ENCODE measurements at places on chromosomes 2 and 18. TPM values are rescaled to one million over a fixed set of nuclear protein-coding genes. Genes with fewer than 3 reads are reported as not detected.

DNA sequence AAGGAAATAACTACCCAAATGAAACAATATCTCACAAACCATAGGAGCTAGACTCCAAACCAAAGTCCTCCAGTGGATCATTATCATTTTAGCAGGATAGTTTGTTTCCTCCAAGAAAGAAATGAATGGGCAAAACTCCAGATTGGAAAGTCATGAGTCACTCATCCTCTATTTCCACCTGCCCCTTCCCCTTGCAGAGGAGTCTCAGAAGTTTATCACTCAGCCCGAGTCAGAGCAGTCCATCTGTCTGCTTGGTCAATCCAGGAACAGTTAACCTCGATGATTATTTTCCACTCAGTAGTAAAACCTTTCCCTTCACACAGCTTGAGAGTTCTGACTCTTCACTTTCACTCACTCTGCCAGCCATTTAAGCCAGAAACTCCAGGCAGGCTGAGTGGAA lies 462.2 kb downstream of the BCL11A start:
- no peak for DNase-seq

GPR155 gene
- total RNA-seq: 4.3 TPM

DNA sequence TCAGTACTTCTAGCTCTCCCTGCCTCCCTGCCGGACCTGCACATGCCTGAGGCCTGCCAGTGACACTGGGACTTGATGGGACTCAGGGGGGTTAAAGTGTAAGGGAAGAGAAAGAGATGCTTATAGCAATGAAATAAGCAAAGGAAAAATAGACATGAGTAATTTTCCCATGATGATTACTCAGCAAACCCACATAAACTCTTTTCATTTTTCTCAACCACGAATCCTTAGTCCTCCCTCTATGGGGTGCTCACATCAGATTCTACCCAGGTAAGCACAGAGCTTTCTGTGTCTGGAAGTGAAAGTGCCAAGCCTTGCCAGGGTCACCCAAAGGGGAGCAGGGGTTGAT lies 44.8 kb upstream of the ANKRD62 start:
- no peak for DNase-seq

DNA sequence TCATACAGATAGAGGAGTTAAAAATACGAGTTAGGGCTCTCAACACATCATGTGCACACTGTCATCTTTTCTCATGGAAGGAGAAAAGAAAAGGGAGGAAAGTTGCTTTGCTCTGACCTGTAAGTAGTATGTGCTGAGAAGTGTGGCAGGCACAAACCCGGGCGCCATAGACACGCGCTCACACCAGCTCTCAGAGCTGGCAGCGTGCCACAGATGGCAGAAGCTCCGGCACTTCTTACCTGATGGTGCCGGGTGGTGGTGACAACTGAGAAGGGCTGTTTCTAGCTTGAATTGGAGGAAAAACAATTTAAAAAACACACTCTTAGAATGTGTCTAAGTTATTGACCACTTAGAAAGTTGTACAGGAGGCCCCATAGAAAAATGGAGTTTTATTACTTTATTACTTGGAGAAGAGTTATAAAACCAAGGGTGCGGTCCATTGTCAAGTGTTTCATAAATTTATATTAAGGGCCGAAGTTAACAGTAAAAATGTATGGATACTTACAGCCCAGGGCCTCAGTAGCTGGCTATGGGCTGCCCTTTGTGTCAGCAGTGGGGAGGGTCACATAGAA lies 92.2 kb downstream of the DPP4 start:
- no peak for DNase-seq

DNA sequence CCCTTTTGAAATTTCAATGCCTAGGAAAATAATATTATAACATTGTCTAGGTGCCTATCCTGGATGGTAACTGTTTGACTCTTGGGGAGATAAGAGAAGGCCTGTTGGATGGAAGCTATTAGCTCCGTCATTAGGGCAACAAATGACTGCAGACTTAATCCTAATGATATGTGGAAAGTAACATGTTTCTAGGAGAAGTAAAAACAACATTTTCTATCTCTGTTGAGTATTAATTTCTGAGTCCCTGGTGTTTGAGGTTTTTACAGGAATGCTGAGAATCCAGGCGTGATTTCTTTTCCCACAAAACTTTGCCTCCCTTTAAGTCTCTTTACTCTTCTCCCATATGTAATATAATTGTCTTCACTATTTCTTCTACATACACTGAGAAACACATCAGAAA lies 159.1 kb downstream of the GALNT1 start:
- no peak for DNase-seq

DNA sequence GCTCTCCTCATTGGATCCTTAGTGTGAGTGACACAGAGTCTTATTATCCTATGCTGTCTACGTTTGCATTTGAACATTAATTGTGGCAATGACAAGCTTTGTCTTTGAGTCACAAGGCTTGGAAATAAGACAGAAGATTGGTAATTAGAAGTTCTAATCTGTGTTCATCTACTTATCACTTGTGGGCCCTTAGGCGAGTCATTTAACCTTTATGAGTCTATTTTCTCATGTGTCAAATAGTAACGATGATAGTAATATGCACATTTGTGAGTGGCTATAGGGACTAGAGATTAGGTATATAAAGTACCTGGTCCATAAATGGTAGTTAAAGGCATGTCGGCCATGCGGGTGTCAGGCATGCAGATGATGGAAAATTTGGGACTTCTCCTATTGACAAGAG lies 105.6 kb upstream of the NABP1 start:
- DNase-seq: no peak

DNA sequence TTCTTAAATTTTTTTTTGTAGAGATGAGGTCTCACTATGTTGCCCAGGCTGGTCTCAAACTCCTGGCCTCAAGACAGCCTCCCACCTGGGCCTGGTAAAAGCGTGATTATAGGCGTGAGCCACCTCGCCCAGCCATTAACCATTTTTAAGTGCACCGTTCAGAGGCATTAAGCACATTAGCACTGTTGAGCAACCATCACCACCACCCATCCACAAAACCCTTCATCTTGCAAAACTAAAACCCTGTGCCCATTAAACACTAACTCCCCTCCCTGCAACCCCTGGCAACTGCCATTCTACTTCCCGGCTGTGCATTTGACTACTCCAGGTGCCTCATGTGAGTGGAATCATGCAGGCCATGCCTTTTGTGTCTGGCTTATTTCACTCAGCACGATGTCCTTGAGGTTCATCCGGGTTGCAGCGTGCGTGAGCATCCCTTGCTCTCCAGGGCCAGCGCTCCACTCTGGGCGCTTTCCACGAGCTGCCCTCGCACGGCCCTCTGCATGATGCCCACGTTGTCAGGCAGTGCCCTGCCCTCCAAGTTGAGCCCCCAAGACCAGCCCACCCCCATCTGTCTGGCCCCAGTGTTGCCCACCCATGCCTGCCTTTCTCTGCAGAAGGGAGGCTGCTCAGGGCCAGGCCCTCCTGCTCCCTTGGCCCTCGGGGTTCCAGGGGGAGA lies 63.0 kb upstream of the GLI2 start:
- no peak for DNase-seq

SETBP1 gene
- total RNA-seq: 37.0 TPM

UGT1A5 gene
- not detected for total RNA-seq

GRCh38 chr18:29753379-29753778 lies 1289.2 kb downstream of the DSC3 start:
- DNase-seq: no peak

- DNase-seq: no peak
Observed at GRCh38 chr2:78982638-78983330, 42.7 kb upstream of the REG3G start.

BBS5 gene
- total RNA-seq: 6.6 TPM

DNA sequence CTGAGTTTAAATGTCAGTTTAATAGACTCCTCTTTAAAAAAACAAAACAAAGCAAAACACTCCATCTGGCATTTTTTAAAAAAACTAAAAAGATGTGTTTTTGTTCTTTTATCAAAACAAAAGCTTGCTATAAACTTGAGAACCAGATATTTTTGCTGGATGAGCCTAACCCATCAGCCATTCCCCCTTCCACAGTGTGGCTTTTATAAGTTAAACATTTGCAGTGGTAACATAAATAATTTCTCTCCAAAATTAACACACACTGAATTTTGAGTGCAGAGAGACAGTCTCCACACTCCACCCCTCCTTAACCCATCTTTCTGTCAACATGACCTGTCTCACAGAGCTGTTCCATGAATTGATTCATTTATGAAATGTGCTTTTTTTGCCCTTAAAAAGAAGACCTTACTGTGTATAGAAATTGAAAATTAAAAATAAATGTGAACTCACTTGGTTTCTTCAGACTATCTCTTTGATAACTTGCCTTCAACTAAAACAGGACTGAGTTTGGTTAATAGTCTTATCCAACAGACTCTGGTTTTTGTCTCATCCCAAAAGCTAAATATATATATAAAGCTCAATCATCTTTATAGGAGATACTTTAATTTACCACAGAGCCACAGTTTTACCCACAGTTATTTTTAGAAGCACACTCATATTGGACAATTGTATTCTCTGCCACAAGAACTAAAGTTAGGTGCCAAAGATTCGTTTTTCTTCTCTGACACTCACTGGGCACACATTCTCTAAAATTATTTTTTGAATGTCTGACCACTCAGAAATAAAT lies 64.8 kb upstream of the STK39 start:
- no peak for DNase-seq

DNA sequence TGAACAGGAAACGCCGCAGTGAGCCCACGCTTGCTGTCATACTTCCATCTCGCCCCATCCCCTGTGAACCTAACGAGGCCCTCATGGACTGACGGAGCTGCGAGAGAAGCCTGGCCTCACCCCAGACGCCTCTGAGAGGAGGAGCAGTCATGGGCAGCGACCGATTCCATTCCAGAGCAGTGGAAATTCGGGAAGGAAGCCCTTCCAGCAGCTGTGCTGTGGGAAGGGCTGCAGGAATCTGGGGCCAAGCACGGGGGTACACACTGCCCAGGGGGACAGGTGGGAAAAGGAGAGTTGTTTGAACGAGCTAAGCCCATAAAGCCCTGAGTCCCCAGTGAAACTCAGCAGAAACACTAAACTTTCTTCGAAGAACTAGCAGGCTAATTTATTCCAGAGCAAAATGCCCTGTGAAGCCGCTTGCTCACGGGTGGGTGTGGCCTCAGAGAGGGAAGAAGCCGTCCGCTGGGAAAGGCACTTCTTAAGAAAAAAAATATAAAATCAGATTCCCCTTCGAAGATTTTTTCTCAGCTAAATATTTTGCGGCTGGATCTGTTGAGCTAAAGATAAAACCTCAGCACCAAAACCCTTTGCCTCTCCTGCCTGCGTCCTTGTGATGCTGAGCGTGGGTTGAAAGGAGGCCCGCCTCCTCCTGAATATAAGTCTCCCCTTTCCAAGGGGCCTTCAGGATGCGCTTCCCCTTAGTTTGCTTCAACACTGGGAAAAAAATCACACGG lies 38.2 kb downstream of the ANKMY1 start:
- DNase-seq: no peak

CPS1 gene
- total RNA-seq: 5.2 TPM

GRCh38 chr2:107737756-107738155 lies 88.9 kb upstream of the RGPD4 start:
- no peak for DNase-seq

DNA sequence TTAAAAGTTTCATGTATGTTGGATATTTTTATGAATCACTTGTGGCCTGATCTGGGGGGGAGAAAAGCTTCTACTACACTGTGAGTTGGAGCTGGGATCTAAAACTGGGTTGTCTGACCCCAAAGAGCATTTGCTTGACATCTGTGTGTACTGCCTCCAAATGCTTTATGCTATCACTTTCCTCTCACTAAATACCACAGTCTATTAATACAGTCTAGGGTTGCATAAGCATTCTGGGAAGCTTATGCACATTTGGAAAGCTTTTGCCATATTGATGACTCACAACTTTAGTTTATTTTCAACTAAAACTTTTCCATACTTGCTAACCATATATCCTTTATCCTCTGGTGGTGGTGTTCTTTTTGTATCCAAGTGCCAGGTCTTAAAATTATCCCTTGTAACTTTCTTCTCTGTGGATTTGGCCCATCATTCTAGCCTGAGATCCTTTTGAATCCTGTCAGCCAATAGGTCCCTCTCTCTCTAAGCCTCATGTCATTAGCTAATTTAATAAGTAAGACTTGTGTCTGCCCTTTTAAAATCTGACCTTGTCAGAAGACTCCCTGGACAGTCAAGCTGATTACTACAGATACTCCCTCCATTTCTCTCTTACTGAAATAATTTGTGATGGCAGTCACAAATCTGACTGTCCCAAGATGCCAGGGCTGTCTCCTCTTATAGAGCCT lies 72.7 kb downstream of the NXPH2 start:
- no peak for DNase-seq

- DNase-seq: no peak
Observed at GRCh38 chr2:161049559-161049958, 110.7 kb upstream of the TANK start.

HOXD4 gene
- total RNA-seq: 5.8 TPM

GRCh38 chr2:230779126-230779525 lies 66.5 kb downstream of the CAB39 start:
- DNase-seq: no peak

DNA sequence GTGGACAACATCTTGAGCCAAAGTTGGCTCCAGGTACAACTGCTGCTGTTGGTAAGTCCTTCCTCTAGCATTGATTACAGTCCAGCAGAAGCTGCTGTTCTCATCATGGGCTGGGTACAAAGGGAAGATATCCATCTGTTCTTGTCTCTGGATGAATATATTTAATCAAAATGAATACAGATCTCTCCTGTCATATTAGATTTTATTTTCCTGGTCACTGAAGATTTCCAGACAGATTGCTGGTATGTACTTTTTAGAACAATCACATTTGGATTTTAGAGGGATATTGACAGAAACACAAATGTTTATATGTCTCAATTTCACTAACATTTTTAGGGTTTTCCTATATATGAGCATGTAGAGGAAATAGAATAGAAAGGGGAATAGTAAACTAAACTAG lies 155.4 kb upstream of the FHL2 start:
- DNase-seq: no peak

TMEM185B gene
- 26.2 TPM for total RNA-seq

KCMF1 gene
- 49.3 TPM for total RNA-seq

Data from breast epithelium (tissue), 4 donors.